ENCODE measurements at places on chromosomes 2 and 18.

- DNase-seq, result no peak
These were observed 117.6 kb downstream of the CAPN13 start for GRCh38 chr2:30689496-30690125.

DNA sequence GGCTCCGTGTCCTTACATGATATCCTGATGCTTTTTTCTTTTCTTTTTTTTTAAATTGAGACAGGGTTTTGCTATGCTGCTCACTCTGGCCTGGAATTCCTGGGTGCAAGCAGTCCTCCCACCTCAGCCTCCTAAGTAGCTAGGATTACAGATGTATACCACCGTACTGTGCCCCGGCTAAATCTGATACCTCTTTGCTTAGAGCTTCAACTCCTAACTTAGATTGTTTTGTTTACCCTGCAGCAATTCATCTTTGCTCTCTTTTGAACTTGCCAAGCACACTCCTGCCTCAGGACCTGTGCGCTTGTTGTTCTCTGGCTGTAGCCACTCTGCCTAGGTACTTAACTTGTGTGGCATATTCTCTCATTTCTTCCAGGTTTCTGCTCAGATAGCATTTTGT, 24.5 kb downstream of the RAB10 start:
- DNase-seq, result no peak

- no peak for DNase-seq
These were observed 635.7 kb downstream of the FBXO15 start for GRCh38 chr18:73511771-73512503.

- peak; percentile 77 for DNase-seq
These were observed at the start of gene SUCLG1 for GRCh38 chr2:84459018-84459943. TSS of gene SUCLG1 (minus strand) at chr2:84459280. CDS start at chr2:84459269, 11 bp downstream.

- DNase-seq, result no peak
These were observed 173.0 kb downstream of the CTIF start for GRCh38 chr18:48711651-48712486.

- no peak for DNase-seq
These were observed 98.2 kb downstream of the KCNF1 start for GRCh38 chr2:11009891-11010290.

DNA sequence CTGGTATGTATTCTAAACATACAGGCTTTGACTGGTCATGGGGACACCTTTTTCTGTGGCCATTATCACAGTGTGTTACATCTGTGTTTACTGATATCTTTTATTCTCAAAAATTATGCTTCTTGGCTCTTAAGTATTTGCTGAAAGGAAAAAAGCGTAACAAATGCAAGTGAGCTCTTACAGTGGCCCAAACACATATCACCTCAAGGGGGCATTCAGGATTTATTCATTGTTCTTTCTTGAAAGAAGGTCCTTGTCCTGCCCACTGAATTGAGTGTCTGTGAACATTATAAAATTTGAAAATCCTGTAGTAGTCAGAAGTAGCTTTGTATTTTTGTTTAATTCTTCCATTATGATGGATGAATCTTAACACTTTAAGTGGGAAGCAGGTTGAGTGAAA, 454.5 kb downstream of the XIRP2 start:
- no peak for DNase-seq

- DNase-seq, result no peak
These were observed 10.6 kb downstream of the HTRA2 start for GRCh38 chr2:74540291-74540690.

- DNase-seq, result no peak
These were observed 29.9 kb downstream of the PELI1 start for GRCh38 chr2:64114063-64114911.

- DNase-seq, result no peak
These were observed 29.5 kb downstream of the LAMA3 start for GRCh38 chr18:23718731-23719130.

GRCh38 chr2:178403671-178404306, 47.2 kb downstream of the PRKRA start:
- DNase-seq, result no peak

GRCh38 chr2:194304191-194304590, 1352.8 kb upstream of the SLC39A10 start:
- DNase-seq, result no peak

- DNase-seq, result no peak
These were observed 67.3 kb downstream of the CTNNA2 start for GRCh38 chr2:79580175-79580574.

GRCh38 chr2:8518979-8519668, 162.7 kb upstream of the ID2 start:
- no peak for DNase-seq

DNA sequence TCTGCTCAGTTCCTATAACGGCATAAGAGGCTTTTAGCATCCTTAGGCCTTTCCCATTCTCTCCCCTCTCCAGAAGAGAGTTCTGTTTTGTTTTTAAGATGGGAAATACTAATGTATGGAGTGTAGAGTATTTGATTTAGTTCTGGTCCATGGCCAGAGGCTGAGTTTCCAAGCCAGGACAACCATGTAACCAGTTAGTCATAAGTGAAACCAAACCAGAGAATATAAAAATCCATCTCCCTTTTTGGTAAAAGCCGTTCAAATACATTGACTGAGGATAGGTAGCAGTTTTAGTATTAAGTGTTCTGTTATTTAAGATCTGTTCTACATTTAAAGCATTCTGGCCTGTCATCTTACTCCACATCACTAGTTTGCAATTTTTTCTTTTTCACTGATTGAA, 3.1 kb downstream of the PSMD1 start:
- DNase-seq, result no peak

DNA sequence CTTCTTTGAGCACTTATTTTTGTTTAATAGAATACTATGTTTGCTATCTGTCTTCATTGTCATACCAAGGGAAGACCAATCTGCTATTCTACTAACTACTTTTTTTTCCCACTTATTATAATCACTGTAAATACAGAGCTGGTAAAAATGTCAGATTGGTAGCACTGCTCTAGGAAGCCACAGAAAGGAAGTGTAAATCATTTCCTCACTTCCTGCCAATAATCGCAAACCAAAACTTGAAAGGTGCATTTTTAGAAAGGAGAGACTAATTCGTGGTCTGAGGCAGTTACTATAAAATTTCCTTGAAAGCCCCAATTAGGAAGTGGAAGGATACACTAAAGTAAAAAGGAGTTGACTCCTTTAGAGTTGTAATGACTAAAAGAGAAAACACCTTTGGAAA, 13.9 kb upstream of the THSD7B start:
- DNase-seq, result no peak

DNA sequence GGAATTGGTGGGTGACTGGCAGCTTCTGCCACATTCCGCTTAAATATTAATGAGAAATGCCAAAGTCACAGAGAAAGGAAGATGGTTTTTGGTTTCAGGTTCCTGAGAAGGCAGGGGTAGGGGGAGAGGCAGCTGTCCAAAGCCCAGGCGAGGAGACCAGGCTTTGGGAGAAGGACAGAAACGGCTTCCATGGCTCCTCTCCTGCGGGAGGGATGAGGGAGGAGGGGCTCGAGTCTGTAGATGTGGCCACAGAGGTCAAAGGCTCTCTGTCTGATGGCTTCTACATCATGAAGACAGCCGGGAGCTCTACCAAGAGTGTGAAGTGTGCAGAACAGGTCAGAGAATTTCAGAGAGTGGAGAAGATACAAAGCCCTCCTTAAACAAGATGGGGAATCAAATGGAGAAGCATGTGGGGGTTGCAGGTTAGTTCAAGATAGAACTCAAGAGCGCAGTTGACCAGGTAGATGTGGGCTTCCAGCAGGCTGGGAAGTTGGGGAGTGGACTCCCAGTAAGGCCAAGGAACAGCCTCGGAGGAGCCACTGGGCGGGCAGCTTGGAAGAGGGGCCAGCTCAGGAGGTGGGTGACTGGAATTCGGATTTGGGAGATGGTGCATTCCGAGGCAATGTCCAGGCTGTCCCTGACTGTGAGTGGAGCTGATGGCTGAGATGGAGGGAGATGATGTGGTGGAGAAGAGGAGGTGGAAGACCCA, 23.8 kb upstream of the HPCAL1 start:
- no peak for DNase-seq

GRCh38 chr18:80200932-80201672, 46.2 kb downstream of the PARD6G start:
- no peak for DNase-seq

DNA sequence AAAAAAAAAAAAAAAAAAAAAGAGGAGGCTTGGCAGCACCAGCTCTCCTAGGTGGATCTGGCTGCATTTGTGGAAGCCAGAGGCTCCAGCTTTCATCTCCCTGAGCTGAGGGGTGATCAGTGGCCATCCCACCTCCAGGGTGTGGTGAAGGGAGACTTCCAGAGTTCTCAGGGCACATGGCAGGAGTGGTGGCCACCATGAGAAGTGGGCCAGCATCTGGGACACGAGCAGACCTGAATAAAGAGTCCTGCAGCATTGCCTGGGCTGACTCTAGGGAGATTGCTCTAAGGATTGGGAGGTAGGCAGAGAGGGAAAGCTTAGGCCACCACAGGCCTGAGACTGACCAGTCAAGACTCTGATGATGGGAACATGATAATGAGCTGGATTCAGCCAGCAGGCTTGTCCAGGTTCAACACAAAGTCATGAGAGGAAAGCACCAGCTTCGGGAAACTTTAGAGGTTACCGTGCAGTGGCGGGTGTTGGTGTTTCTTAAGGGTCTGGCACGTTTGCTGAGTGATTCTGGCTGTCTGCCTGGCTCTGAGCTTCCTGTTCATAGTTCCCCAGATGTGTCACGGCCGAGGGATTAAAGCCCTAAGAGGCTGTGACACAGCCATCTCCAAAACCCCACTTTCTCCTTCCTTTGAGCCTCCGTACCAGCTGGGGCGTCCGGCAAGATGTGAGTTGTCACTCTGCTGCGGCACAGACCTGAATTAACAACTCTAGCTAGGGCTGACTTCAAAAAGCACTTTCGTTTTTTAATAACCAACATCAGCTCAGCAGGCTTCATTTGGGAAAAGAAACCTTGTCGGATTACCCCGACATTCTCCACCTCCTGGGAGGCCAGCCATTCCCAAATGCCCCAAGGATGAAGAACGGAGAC, 38.3 kb upstream of the IL1R1 start:
- no peak for DNase-seq

GRCh38 chr2:19982268-19982667, 7.6 kb downstream of the WDR35 start:
- no peak for DNase-seq

DNA sequence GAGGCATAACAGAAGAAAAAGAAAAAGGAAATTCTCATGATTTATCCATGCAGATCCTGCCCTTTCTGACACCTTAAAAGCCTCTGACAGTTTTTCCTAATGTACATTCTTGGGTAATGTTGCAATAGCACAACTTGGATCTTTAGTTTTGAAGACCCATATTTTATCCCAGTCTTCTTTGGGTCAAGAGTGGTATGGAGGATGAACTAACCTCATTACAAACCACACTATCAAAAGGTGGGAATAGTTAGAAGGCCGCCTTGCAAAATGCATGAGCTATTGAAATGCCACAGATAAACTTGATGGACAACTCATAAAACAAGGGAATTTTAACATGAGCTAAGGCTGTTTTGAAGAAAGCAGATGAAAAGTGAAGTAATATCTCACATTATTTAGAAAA, 1479.8 kb upstream of the ACVR2A start:
- DNase-seq, result no peak

GRCh38 chr18:69222089-69222488, 178.6 kb upstream of the DOK6 start:
- no peak for DNase-seq

DNA sequence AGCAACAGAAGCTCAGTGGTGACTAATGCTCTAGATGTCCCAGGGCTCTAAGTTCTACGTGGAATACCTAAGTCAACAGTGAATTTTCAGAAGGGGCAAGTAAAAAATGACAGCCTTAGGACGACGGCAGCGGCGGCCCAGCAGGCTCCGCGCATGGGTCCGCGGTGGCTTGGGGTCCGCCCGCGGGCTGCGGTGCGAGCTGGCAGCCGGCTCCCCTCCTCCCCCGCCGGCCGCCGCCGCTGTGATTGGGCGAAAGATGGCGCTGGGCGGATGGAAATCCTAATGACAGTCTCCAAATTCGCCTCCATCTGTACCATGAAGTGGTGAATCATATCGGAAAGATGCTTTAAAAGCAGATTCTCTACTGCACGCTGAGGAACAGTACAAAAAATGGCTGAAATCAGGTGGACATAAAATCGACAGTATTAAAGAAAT, 74.7 kb downstream of the HNRNPLL start:
- no peak for DNase-seq

- DNase-seq, result no peak
These were observed 392.2 kb upstream of the CRIM1 start for GRCh38 chr2:35963357-35963756.

- DNase-seq, result no peak
These were observed 28.0 kb downstream of the CNGA3 start for GRCh38 chr2:98374286-98374685.

GRCh38 chr2:127138281-127138680, 31.3 kb upstream of the BIN1 start:
- no peak for DNase-seq

DNA sequence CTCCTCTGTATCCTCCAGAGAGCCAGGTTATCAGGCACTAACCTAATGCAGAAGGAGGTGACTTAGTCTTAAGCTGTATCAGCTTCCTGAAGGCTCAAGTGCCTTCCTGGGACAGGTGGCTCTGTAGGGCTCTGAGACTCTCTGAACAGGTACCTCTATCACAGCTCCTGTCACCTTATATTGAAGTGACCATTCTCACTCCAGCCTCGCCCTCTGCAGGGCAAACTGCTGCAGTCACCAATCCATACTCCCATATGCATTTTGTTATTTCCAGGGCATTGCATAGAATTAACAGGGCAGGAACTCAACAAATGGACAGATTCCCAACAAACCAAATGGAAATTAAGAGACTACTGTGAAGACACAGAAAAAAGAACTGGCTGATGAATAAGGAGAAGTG, 203.0 kb upstream of the REV1 start:
- DNase-seq, result no peak

DNA sequence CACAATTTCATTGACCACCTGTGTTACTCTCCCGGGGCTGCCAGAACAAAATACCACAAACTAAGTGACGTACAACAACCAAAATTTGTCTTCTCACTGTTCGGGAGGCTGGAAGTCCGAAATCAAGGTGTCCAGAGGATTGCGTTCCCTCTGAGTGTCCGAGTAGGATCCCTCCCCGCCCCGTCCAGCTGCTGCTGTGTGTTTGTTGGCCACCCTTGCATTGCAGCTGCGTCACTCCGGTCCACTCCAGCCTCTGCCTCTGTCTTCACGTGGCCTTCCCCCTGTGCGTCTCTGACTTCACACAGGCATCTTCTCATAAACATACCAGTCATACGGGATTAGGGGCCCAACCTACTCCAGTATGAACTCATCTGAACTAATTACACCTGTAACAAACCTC, 251.8 kb upstream of the SMIM21 start:
- no peak for DNase-seq

GRCh38 chr2:203811491-203812221, 55.9 kb upstream of the CTLA4 start:
- peak; percentile 77 for DNase-seq

All from NK-92 treated with Interleukin-12 subunit alpha and Interleukin-12 subunit beta, amount 100 ng/mL, for 24 hours (cell line).